Activated CD4-positive, alpha-beta T cell treated with anti-CD3 and anti-CD28 coated beads, Interleukin-2, Interleukin-6, amounts not matched to agents 100 ng/mL and 50 ng/mL, durations not matched to agents 16 hours and 8 hours (primary cell): ENCODE measurements at places on chromosomes 5 and 9.
A peak's percentile ranks its signal among the peaks of the same experiment; 100 is the strongest.

- DNase-seq, result no peak
These were observed 32.8 kb upstream of the TNFAIP8 start for GRCh38 chr5:119322948-119323537.

DNA sequence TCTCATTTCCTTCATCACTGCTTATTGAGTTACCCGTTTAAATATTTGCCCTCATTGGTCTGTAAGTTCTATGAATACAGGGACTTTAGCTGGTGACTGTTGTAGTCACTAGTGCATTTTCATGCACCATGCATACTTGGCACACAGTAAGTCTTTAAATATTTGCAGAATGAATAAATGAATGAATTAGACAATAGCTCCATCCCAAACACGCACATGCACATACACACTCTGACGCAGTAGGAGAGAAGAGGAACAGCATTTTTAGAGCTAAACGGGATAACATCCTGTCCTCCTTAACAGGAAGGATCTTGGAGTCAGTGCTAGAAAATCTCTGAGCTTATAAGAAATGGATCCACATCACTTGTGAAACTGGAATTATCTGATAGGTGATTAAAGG lies 447.7 kb downstream of the KIF4B start:
- no peak for DNase-seq

DNA sequence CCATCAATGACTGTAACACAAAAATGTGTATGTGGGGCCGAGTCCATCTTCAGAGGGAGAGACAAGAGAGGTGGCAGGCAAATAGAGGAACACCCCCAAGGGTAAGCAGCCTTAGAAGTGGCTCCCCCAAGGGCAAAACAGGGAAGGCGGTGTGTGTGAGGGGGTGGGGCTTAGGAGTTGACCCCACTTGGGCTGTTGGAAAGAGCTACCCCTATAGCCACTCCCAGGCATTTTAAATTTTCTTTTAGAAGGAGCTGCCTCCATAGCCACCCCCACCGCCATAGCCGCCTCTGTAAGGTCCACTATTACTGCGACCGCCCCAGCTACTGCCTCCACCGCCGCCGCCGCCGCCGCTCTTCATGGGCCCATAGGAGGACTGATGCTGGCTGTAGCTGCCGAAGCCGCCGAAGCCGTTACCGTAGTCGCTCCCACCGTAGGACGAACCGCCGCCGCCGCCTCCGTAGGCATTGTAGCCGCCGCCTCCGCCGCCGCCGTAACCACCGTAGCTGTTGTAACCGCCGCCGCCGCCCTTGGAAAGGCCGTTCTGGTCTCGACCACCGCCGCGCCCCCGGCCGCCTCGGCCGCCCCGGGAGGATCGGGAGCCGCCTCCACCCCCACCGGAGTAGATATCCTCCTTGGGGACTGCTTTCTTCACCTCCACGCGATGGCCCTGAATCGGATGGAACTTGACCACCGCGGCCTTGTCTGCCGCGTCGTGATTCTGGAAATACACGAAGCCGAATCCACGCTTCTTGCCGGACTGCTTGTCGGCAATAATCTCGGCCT lies 1.1 kb downstream of the HNRNPA0 start:
- peak; percentile 56 for DNase-seq

DNA sequence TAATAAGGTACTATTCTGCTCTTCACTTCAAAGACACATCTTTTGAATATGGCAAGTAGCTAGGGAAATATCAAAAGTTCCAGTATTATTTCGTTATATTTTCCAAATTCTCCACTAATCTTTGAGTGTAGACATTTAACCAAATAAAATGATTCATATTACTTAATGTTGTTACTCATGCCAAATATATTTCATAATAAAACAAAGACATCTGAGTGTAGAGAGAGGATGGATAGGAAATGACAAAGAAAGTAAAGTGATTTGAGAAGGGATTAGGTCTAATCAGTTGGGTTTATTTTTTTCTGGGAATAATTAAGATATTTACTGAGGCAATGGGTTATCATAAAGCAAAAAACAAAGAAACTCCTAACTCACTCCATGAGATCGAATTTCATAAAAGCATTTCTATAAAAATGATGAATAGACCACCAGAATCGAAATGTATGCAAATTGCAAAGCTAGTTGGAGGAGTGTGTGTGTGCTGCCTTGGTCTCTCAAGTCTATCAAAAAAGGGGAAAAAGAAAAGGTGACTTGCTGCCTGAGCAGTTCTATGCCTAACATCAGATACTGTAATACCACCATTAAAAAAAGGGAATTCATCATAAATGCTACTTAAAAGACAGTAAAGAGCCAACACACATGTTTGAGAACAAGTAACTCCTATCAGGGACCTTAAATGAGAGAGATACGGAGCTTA lies 255.5 kb downstream of the PDE4D start:
- no peak for DNase-seq

GRCh38 chr9:91086657-91087461 lies 274.9 kb downstream of the AUH start:
- DNase-seq, result no peak

GRCh38 chr5:85320495-85320894 lies 935.8 kb upstream of the EDIL3 start:
- DNase-seq, result no peak

DNA sequence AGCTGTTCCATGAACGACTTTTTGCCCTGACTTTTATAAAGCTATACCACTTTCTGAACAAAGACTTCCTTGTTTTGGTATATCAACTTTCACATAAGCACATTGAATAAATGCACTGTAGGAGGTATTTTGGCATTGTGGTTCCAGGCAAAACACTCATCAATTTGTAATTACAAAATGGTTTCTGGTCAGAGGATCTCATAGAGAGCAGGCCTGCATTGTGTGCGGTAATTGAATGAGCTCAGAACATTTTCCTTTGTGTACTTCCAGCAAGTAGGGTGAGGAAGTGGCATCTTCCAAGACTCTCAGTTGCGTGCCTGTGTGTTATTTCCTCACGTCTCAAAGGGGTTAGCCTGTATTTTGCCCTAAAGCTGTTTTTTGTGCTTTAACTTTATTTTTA lies 89.2 kb downstream of the PDE6A start:
- no peak for DNase-seq

- DNase-seq, result no peak
These were observed 75.6 kb upstream of the SLC44A1 start for GRCh38 chr9:105168870-105169319.
